Heart left ventricle (tissue), 16 donors: ENCODE measurements at places on chromosomes 4 and X. TPM values are rescaled to one million over a fixed set of nuclear protein-coding genes. Genes with fewer than 3 reads are reported as not detected.
A peak's percentile ranks its signal among the peaks of the same experiment; 100 is the strongest.

DNA sequence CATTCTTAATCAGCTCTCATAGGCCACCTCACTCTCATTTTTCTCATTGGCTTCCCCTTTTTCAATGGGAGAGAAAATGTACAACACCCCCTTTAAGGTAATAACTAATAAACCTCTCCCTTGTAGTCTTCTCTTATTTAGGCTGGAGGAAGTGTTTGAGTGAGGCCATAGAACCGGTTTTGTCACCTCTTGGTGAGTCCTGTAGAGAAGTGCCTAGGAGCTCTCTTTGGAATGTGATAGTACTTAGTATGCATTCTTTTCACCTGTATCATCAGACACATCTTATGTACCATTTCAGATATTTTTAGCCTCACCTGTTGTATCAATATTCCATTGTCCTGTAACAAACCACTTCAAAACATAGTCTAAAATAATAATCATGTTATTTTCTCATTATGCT is 3.5 kb upstream of the TAB3 start:
- no peak for DNase-seq

DNA sequence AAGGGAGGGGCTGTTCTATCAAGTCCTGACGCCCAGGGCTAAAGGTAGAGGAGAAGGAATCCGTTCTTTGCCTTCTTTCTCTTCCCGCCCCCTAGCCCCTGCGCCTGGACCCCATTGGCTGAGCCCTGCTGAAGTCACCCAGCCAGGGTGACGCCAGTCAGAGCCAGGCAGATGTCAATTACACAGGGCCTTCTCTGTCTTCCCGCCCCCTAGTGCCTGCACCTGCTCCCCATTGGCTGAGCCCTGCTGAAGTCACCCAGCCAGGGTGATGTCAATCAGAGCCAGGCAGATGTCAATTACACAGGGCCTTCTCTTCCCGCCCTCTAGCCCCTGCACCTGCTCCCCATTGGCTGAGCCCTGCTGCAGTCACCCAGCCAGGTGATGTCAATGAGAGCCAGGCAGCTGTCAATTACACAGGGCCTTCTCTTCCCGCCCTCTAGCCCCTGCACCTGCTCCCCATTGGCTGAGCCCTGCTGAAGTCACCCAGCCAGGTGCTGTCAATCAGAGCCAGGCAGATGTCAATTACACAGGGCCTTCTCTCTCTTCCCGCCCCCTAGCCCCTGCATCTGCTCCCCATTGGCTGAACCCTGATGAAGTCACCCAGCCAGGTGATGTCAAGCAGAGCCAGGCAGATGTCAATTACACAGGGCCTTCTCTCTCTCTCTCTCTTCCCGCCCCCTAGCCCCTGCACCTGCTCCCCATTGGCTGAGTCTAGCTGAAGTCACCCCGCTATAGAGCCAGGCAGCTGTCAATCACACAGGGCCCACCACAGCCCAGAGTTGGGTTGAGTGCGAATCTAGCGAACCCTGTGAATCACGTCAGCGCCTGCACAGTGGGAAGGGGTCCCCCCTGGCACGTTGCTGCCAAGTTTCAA is 46.4 kb downstream of the ASMT start:
- DNase-seq = peak; percentile 17

DNA sequence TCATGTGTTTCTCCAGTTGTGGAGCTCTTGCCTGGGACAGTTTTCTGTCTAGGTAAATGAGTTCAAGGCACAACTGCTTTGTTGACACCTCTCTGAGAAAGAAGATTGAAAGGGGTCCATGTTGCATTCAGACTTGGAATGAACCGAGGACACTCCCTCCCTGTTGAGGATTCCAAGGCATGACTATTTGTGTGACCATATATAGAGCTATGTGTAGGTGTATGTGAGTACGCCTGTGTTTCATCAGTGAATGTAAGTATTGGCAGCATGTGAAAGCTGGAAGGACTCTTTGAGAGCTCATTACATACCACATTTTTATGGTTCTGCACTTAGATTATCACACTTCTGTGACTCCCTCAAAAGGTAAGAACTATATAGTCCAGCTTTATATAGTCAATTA is 3.4 kb downstream of the HEPH start:
- no peak for DNase-seq

DNA sequence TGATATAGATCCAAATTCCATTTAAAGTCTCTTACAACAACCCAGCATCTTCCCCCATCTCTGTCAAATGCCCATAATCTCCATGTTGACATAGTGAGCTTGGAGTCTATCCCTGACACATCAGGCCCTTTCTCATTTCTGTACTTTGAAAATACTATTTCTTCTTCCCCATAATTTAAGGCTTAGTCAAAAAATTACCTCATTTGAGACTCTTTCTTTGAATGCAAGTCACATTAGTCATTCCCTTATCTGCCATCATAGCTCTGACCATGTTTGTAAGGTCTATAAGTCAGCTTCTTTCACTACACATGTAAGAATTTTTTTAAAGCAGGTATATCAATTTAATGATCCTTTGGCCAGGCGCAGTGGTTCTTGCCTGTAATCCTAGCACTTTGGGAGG is 99.9 kb downstream of the DDX60 start:
- no peak for DNase-seq

GRCh38 chr4:183875251-183875825 is 29.8 kb upstream of the STOX2 start:
- DNase-seq = no peak

XAGE1A gene
- not detected for total RNA-seq

GLRA2 gene
- total RNA-seq = not detected
